Fibroblast of skin of left biceps (primary cell): ENCODE measurements at places on chromosomes 6 and 20.
A peak's percentile ranks its signal among the peaks of the same experiment; 100 is the strongest.

- DNase-seq: no peak
Measured at GRCh38 chr6:113171882-113172281, 685.3 kb upstream of the MARCKS start.

DNA sequence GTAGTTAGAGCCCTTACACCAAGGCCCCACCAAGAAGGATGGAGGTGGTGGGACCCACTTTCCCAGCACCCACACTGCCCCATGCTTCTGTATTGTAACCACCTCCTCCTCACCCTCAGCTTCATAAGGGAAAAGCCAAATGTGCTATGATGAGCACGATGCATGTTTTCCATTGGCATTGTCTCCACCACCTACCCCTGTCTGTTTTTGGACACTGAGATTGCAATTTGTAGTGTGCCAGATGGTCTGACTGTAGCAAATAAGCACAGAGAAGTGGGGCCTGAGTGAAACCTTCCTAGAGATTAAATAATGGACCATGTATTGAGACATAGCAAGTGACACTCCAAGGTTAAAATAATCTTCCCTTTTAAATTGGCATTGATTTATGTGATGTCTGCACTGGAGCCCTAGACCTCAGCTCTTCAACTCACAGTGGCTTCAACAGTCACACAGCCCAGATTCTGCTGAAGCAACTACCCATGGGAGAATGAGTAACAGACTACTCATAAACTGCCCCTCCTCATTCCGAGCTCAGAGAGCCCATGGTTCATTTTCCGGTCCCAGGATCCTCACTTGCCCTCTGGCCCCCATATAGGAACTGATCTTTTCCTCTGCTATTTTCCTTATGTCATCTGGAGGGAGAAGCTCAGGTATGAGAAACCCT, 177.9 kb downstream of the COL9A1 start:
- peak; percentile 45 for DNase-seq

DNA sequence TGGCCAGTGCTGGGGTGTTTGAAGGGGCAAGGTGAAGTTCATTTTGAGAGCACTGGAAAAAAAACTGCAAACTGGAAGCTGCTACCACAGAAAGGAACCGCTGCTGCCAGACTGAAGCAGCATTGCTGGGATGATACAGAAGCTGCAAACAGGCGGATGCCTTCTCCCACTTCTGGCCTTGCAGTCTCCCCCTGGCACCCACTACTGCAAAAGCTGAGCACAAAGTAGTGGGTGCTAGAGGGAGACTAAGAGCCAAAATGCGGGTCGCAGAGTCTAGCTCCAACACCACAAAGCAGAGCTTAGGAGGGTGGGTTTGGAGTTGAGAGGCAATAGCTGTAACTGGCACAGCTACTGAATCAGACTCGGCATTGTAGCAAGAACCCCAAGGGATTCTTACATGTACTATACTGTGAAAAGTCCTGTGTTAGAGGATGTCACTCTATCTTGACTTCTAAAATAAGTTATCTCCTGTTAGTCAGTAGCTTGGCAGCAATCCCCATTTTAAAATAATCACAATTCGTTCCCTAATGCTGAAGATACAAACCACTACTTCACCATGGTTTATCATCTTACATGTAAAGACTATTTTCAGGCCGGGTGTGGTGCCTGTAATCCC, 44.0 kb upstream of the COL21A1 start:
- DNase-seq: no peak

DNA sequence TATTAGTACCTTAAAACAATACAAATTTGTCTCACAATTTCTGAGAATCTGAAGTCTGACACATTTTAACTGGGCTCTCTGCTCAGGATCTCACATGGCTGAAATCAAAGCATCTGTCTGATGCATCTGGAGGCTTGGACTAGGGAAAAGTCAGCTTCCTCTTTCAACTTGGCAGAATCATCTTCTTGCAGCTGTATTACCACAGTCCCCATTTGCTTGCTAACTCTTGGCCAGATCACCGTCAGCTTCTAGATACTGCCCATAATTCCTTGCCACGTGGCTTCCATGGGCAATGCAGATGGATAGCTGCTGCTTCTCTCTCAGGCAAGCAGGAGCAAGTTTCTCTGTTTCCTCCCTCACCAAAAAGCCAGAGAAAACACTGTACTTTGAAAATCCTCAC, 1106.4 kb upstream of the CITED2 start:
- peak; percentile 41 for DNase-seq

DNA sequence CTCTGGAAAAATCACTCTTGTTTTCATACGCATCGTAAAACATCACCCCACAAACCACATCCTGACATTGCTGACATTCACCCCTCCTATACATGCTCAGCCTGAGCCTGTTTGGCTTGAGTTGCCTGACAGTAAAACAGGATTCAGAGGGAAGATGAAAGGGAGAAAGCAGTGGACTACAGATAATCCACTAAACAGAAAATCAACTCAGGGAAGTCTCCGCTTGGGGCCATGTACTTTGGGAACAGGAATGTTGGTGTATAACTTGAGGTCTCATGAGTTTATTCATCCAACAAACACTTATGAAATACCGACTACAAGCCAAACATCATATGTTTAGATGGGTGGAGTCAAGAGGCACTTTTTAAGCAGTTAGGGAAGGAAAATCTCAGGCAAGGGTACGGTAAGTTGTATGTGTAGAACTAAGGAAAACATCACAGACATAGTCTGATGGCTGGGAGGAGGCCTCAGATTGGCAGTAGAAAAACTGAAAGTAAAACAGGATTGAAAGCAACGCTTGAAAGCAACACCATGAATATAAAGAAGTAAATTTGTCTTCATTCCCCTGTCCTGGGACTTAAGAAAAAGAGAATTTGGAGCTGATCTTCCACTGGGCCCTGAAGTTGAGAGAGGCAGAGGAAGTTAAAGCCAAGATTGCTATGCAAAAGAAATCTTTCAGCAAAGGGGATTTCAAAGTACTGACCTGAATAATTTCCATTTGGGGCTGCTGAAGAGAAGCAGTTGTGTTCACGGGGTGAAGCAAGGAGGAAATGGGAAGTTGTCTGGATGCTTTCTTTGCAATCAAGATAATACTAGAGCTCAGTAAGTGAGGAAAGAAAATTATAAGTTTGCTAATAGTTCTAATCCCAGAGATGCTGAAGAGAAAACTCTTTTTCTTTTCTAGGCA, 28.8 kb downstream of the PDE7B start:
- peak; percentile 61 for DNase-seq

DNA sequence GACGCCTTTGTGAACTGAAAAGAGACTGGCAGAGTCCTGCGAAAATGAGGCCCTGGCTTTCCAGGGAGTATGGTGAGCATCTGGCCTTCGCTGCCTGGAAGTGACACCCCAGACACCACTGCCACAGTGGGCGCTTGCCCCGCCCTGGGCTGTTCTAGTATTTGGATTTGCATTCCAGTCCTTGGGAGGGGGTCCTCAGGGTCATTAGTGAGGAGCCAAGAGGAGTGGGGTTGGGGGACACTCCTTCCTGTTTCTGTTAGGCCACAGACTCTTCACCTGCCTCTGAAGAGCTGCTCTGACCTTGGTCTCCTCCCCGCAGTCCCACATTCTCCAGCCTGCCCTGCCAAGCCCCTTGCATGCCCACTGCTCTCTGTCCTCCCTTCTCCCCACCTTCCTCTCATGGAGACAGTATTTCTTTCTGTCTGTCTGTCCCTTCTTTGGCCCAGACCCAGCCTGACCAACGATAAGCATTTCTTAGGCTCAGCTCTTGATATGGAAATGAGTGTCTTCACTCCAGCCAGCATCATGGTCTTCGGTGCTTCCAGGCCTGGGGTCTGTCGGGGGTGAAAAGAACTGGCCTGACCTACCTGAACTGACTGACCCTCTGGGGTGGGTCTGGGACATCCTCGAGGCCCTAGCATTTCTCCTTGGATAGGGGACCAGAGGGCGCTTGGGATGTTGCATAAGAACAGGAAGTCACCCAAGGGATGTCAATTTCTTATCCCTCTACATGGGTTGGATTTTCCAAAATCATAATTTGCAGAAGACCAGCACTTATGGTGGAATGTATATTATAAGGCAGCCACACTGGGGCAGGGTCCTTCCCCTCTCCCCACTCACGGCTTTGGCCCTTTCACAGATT, 19.4 kb downstream of the SLC9A8 start:
- no peak for DNase-seq

DNA sequence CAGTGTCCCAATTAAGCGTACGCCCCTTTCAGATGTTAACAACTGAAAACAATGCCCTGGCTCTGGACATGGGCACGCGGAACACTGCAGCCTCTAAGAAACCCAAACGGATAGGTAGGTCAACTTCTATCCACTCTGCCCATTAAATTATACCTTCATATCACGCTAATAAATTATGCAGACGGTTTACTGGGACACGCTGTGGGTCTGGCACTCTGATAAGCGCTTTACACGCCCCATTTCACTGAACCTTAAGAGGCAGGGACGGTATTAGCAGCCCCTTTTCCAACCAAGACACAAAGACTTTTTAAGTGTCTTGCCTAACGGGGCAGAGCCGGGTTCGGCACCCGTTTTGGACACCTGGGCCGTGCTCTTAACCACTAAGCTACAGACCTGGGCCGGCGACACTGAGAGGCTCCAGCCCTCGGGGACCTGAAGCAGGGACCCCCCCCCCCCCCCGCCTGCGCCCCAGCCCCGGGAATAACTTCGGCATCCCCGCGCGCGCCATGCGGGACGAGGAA, 744 bp downstream of the STAU1 start:
- DNase-seq: no peak

DNA sequence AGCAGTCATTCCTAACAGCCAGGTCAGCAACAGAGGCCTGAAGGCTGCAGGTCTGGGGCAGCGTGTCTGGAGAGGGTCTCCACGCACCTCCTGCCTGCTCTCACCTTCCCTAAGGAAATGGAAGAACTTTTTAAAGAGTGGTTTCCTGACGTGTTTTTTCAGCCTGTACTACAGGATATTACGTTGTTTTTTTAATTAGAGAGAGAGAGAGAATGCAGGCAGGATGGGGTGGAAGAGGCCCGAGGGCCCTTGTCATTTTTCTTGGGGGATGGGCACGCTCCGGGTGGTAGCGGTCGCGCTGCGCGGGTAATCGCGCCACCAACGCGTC, 2.1 kb downstream of the DLL1 start:
- DNase-seq: no peak

DNA sequence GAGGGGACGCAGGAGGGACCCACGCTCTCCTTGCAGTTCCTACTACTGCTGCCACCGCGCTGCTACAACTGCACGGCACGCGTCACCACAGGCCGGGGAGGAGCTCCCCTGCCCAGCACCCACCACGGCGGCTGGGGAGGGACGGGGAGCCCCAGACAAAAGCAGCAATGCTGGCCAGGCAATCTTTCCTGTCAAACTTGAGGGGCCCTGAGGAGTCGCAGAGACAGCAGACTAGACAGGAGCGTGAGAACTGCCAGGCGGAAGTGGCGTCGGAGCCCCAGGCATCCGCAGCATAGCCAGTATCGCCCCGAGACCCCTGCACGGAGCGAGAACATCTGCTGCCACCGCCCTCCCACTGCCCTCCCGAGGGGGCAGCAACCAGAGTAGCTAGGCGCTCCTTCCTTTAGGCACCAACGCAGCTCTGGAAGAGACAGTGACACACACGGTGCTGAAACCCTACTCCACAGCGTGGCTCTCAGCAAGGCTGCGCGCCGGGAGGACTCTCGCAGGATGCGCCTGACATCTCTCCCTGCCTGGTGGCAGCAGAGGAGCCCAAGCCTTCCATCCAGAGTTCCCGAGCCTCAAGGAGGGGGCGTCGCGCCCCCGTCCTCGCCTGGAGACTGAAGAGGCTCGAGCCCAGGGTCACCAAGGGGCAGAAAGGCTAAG, 2.2 kb downstream of the TAF4 start:
- DNase-seq: no peak

DNA sequence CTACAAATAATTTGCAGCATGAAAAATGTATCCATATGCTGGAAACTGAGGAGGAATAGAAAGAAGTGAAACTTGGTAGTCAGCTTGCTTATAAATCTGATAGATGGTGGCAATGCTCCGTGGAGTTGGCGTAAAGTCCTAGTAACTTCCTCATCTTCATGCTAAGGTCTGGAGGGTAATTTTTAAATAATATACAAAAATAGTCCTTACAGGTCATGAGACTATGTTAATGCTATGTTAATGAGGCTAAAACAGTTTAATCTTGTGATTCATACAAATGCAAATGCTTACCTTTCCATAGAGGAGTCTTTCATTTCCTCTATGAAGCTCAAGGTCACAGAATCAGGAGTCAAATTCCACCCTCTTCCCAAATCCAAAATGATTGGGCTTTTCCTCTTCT, 9.4 kb upstream of the CRIP3 start:
- DNase-seq: no peak

DNA sequence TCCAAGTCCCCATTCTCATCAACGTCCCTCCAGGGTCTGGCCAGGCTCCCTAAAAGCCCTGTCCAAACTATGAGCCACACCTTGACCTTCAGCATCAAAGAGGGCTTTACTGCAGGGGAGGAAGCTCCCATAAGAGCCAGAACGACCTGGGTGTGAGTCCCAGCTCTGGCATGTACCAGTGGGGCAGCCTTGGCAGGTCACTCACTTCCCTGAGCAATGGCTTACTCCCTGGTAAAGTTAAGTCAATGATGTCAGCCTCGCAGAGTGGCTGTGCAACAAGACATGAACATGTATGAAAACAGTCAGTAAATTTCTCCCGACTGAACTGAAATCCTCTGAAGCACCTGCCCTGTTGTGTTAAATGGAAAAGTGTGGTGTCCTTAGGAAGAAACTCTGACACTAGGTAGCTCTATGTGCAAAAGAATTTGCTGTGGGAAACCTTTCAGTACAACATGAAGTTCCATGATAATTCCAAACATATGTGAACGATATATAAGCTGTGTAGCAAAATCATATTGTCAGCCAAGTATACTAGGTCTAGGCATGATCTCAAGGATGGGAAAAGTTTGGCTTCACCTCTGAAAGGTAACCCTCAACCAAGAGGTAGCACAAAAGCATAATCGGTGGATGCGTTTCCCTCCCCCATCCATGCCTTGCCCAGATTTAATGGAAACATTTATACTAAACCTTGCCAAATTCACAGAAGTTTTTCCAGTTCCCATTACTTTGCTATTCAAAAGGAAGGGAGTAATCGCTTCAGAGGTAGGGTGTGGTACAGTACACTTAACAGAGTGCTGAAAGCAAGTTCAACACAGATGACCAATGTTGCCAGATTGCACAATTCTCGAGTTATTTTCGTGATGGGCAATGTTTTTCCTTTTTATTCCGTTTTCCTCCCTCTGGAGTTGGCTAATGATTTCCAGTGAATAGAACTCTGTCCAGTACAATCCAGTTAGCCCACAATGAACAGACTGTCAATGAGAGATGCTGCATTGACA, 49.0 kb upstream of the RANBP9 start:
- DNase-seq: peak; percentile 55

GRCh38 chr20:43183536-43184070, 6.1 kb downstream of the PTPRT start:
- no peak for DNase-seq

DNA sequence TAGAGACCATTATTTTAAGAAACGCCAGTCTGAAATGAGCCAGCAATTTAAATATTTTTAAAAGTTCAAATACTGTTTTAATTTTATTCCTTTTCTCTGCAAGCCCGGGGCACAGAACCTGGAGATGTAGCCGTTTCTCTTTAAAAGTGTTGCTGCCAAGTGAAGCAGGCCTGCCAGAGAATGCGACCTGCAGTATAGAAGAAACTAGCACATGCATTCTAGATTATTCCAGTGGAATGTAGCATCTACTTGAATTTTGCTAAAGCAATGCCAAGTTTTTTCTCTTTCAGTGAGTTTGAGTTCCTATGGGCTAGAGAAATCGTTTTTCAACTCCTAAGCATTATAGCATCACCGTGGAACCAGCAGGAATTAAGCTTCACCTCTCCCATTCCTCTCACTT, 101.3 kb downstream of the QRSL1 start:
- no peak for DNase-seq
